ENCODE measurements at places on chromosomes 11 and 22.

DNA sequence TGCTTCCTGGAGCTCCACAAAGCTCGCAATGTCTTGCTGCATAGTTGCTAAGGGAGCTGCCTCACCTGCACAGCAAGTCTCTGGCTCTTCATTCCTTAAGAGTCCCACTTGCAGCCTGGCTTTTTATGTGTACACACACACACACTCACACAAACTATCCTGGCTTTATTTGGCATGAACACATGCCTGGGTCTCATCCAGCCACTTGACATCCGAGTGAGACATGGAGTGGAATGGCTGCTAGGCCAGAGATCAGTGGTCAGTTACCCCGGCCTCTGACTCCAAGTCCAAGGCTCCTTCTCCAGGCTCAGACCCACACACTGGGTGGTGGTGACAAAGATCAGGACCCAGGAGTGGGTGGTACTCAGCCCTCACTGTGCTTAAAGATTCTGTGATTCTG is 37.9 kb upstream of the CLTCL1 start:
- no peak for DNase-seq

- DNase-seq: no peak
Measured at GRCh38 chr22:49148895-49149418, 678.7 kb downstream of the BRD1 start.

GRCh38 chr22:22968366-22968765 is 80.8 kb downstream of the IGLL5 start:
- no peak for DNase-seq

DNA sequence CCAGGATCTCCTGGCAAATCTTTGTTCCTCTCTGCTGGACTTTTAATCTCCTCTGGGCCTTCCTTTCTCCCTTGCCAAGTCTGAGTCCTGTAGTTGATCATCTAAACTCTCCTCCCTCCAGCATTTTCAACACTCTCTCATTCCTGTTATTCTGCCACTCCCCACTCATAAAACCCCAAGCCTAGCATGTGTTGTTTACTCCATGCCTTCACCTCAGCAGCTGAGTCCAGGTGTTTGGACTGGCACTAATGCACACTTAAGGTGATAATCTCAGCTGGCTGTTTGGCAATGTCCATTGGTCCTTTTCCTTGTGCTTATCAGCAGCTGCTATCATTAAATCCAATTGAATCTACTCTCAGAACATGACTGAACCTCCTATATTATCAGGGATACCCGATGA is 876.8 kb upstream of the TENM4 start:
- DNase-seq: no peak

DNA sequence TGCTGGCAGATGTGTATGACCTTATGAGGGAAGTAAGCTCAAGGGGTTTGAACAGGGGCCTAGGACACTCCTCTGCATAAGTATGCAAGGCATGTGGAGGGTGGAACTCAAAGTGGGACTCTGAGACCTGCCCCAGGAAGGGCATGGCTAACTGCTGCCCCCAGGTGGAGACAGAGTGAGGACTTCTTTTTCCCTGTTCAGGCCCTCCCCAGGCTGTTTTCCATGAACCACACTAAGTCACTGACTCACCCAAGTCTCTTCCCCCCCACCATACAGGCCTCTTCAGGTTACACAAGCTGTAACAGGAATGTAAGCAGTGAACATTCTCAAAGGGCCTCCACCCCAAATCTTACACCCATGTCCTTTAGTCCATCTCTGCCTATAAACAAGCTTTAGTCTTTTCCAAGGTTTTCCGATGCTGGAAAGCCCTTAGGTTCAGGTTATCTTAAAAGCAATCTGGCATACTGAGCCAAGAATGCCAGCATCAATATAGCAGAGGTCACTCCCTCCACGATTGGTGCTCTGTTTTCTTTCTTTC is 13.1 kb downstream of the EEF1G start:
- peak; percentile 75 for DNase-seq

Data from HuH-7.5 (cell line).